ENCODE measurements at places on chromosomes 3 and 15. TPM values are rescaled to one million over a fixed set of nuclear protein-coding genes. Genes with fewer than 3 reads are reported as not detected.

TMEM212 gene
- not detected for polyA plus RNA-seq

- no peak for DNase-seq
Observed at GRCh38 chr3:77081240-77081661, 41.4 kb downstream of the ROBO2 start.

DNA sequence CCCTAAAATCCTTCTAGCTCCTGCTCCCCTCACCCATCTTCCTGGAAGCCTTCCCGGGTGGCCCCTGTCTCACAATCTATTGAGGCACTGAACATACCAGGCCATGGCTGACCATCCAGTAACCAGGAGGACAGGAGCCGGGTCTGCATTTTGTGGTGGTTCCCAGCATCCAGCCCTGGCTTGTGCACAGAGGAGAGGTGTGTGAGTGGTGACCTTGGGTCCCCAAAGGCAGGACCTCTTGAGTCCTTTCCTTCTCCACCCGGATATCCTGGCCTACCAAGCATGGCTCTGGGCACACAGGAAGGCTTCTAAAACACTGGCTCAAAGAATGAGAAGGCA is 7.8 kb downstream of the CSK start:
- DNase-seq, result no peak

- no peak for DNase-seq
Observed at GRCh38 chr3:159619341-159619885, 369.2 kb upstream of the IL12A start.

- no peak for DNase-seq
Observed at GRCh38 chr3:108090049-108090700, 656 bp downstream of the CD47 start.

SKIC8 gene
- 56.5 TPM for polyA plus RNA-seq

SLC12A1 gene
- not detected for polyA plus RNA-seq

- DNase-seq, result no peak
Observed at GRCh38 chr3:183306798-183307671, 54.0 kb downstream of the B3GNT5 start.

DNA sequence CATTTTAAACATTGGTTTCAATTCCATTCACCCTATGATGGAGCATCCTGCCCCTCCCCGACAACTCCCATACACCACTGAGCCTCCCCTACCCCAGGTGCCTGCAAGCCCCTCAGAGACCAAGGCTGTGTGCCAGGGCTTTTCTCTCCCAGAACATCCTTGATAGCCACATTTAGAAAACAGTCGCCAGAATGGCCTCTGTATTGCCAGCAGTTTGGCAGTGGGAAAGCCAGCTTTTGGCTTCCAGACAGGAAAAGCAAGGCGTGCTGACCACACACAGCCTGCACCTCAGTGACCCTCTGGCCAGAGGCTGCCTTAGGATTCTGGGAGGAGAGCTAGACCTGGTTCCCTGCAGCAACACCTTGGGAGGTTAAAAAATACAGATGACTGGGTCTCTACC is 18.2 kb upstream of the HRH1 start:
- DNase-seq, result no peak

DNA sequence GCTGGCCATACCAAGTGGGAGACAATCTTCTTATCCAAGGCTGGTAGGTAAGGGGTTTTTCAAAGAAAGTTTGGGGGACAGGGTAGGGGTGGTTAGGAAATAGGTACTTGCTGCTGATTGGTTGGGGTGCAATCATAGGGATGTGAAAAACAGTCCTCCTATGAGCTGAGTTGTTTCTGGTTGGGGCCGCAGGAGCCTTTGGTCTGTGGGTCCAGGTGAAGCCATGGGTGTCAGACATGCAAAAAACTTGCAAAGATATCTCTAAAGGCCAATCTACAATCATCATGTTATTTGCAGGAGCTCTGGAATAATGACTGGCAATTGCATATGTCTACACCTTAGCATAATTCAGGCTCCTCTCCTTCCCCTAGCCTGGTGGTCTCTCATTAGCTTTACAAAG is 982.3 kb downstream of the DIPK2A start:
- DNase-seq, result no peak

OCA2 gene
- 0.13 TPM for polyA plus RNA-seq

- DNase-seq, result no peak
Observed at GRCh38 chr3:148758303-148758884, 60.7 kb downstream of the AGTR1 start.

FAM43A gene
- 1.8 TPM for polyA plus RNA-seq

DNA sequence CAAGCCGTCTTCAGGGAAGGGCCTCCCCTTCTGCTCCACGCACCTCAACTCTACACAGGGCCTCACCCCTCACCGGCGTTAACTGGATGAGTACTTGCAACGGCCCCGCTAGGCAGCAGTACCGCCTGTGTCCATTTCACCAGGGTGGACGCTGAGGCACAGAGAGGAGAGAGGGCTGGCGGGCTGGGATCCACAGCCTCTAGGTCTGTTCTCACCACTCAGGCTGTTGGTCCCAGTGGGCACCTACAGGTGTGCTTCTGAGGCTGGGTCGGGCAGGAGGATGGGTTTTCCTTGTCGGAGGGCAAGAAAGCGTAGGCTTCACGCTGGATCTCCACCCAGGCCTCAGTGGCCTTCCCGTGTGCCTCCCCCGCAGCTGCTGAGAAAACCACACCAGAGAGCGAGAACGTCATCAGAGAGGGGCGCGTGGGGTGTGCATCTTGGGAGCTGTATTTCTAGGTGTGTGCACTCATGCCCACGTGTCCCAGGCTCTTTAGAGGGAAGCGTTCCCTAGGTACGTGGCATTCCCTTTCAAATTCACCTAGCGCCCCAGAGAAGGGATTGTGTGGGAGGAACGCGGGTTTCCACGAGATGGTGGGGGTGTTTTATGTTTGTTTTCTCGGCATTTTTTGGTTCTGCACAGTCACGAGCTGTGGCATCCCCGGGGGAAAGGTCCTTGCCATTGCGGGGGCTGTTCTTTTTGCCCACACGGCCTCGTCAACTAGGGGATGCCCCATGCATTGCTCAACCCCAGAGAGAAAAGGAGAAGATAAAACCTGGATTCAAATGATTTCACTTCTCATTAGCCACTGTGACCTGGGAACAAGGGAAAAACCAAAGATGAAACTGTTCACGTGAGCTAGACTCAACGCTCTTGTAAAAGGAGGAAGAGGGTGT is 67.7 kb downstream of the MGLL start:
- no peak for DNase-seq

DNA sequence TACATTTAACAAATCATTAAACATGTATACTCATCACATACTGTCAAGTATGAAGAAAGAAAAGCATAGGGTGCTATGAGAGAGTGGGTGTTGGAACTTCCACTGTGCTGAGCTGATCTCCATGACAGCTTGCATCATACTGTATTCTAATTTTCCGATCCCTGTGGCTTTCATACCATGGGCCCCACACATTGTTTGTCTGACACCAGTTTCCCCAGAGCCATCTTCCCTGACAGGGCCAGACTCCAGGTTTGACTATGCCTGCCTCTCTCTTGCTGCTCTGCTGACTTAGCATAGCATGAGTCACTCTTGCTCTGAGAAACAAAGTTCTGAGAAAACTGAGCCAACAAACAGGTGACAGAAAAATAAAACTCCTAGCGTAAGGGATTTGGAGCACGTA is 37.0 kb upstream of the CASR start:
- DNase-seq, result no peak

- DNase-seq, result peak; percentile 72
Observed at GRCh38 chr15:71278989-71279756, 163.9 kb downstream of the THSD4 start.

DNAH12 gene
- 0.08 TPM for polyA plus RNA-seq

INSYN1 gene
- polyA plus RNA-seq, result not detected

DNA sequence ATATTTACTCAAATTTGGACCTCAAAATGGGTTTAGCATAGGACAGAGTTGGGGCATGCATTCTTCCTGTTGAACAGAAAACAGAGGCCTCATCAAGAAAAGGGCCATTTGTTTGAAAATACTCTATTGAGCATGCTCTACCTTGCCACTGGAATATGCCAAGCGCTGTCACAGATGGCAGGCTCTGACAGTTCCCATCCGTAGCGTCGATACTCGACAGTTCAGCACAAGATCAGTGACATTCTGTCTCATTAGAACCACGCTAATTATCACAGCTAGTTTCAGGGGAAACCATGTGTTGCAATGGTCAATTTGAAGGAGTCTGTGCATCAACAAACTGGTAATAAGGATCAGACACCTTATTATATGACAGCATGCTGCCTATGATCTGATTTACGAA is 54.5 kb downstream of the SATB1 start:
- no peak for DNase-seq

GP5 gene
- polyA plus RNA-seq, result 0.01 TPM

GRCh38 chr3:167829071-167829470 is 93.5 kb downstream of the SERPINI1 start:
- DNase-seq, result no peak

DNA sequence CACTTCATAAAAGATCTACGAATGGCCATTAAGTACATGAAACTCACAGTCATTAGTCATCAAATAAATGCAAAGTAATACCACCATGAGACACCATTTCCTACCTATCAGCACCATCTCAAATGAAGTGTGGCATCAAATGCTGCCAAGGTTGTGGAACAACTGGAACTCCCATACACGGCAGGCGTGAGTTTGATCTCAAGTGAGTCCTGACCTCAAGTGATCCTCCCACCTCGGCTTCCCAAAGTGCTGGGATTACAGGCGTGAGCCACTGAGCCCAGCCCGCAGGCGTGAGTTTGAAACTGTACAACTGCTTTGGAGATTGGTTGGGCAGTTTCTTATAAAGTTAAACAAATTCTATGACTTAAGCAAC is 28.8 kb upstream of the HDAC11 start:
- no peak for DNase-seq

PRR23B gene
- not detected for polyA plus RNA-seq

BNC1 gene
- polyA plus RNA-seq, result not detected

DNA sequence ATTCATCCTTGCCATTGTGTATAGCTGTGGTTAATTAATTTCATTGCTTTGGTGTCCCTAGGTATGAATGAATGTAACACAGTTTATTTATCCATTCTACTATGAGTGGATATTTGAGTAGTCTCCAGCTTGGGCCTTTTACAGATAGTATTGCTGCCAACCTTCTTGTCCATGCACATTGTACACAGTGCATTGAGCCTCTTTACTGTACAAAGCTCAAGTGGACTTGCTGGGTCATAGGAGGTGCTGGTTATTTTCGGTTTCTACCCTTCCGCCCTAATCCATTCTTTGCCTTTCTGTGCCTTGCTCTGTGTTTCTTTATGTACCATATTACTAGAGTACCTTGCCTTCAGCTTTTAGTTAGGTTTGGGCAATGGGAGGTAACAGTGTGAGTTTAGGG is 60.7 kb downstream of the DUT start:
- no peak for DNase-seq

DNA sequence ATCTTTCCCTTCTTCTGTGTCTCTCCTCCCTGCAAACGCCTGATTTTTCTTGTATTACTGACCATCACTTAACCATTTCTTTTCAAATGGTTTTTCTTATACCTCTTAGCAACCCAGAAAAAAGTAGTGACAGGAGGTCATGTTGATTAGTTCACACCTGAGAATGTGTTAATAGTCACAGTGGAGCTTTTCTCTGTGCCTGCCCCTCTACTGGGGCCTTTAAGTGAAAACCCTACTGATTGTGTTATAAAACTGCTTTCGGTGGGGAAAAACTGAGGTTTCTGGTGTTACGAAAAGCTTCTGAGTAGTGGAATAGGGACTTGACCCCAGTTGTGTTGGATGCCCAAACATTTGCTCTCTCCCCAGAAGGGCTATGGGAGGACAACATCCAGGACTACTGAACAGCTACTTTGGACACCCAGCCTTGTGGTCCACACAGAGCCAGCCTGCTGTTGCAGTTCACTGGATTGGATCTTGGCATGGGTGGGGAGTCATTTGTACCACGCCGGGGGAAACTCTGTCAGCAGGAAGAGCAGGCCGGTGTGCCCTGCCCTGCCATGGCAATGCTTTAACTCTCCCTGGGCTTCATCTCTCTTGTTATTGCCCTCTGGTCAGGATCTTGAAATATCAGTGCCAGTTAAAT is 10.3 kb downstream of the GPR87 start:
- DNase-seq, result no peak

GRCh38 chr3:99545941-99546580 is 92.3 kb upstream of the COL8A1 start:
- DNase-seq, result no peak

GRCh38 chr3:15805756-15806266 is 8.0 kb upstream of the ANKRD28 start:
- no peak for DNase-seq

DPH3 gene
- polyA plus RNA-seq, result 18.3 TPM

GRCh38 chr15:39184701-39185390 is 396.0 kb upstream of the THBS1 start:
- no peak for DNase-seq

POMGNT2 gene
- 12.1 TPM for polyA plus RNA-seq

DNA sequence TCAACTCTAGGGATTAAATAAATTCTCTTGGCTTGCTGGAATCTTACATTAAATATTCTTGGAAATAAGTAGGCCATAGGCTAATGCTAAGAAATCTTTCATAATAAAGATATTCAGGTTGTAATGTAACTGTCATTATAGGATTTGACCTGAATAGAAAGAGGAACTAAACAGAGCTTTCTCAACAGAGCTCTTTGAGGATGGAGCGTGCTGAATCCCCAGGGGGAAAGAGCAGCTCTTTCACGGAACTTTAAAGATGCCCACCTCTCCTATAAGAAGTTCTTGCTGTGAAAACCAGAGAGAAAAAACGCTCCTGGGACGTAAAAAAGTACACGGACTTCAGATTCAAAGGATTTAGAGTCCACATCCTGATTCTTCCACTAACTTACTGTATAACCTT is 77.9 kb downstream of the NTRK3 start:
- DNase-seq, result no peak

CLK3 gene
- 82.0 TPM for polyA plus RNA-seq

DNA sequence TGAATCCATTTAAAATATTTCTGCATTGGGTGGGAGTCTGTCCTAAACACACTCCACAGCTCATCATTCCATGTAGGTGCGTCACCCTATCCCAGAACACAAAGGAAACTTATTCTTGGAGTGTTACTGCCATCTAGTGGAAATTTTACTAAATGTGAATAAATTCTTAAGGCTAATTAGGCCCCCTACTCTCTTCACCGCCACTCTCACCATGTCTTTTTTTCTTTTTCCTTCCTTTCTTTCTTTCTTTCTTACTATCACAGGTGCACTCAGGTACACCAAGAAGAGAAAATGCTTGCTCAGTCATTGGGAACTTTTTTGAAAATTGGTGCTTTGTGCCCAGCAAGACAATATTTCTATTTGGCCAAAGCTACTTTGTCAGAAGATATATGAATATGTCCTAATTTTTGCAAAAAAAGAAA is 26.4 kb upstream of the ATP8B4 start:
- peak; percentile 78 for DNase-seq

DNA sequence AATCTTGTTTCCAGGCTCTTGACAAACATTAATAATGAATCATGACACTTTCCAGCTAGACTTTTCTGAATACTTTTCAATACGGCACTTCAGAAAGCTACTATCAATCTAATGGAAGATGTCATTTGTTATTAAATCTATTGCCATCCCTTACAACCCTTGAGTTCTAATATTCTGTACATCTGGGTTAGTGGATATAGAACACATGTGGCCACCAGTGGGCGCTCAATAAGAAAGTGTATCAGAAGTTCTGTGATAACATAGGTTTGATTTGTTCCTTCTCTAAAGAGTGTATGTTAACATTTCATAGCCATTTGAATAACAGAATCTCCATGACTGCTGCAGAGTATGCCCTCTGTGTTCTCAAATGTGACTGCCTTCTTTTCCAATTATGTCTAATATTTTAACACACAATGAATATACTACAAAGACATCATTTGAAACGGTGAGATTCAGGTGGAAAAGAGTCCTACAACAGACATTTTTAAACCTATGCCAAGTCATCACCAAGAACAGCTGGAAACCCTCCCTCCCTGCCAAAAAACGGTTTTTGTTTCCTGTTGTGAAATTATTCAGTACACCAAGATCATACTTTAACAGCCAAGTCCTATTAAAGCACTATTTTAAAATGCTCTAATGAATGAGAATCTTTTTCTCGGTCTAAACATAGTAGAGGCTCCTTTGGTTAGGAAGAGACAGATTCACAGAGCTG is 22.2 kb downstream of the ALDH1A2 start:
- DNase-seq, result peak; percentile 27
